ENCODE measurements at places on chromosomes 1 and 21.

DNA sequence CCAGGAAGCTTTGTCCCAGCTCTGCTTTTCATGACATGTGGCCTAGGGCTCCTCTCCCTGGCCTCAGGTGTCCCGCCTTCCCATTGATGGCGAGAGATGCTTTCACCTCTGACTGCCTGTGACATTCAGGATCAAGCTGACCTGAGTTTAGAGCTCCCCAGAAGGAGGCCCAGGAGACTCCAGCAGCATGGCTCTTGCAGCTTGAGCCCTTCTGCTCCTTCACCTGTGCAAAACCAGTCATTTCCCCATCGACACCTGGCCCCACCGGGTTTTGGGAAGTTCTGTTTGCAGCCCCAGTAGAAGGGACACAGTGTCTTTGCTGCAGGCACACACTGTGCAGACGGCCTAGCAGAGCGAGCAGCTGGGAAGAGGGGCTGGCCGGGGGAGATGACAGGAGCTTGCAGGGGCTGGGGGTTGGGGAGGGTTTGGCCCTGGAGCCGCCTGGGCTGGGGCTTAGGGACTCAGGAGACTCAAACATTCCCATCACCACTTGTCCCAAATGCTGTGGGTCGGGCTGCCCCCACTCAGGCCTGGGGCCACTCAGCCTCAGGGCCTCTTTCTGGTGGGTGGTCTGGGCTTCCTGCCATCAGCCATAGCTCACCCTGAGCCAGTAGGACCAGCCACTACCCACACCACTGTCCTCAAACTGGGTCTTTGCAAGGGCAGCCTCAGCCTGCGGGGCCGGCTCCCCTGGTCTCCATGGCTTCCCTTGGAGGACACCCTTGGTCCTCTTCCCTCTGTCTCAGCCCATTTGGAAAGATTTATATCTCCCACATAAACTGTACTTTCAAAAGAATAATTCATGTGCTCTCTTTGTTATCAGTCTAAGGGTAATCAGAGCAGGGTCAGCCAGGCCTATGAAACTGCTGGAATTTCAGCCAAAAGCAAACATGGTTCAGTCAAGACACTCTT, 3.8 kb upstream of the EDN2 start:
- no peak for DNase-seq

DNA sequence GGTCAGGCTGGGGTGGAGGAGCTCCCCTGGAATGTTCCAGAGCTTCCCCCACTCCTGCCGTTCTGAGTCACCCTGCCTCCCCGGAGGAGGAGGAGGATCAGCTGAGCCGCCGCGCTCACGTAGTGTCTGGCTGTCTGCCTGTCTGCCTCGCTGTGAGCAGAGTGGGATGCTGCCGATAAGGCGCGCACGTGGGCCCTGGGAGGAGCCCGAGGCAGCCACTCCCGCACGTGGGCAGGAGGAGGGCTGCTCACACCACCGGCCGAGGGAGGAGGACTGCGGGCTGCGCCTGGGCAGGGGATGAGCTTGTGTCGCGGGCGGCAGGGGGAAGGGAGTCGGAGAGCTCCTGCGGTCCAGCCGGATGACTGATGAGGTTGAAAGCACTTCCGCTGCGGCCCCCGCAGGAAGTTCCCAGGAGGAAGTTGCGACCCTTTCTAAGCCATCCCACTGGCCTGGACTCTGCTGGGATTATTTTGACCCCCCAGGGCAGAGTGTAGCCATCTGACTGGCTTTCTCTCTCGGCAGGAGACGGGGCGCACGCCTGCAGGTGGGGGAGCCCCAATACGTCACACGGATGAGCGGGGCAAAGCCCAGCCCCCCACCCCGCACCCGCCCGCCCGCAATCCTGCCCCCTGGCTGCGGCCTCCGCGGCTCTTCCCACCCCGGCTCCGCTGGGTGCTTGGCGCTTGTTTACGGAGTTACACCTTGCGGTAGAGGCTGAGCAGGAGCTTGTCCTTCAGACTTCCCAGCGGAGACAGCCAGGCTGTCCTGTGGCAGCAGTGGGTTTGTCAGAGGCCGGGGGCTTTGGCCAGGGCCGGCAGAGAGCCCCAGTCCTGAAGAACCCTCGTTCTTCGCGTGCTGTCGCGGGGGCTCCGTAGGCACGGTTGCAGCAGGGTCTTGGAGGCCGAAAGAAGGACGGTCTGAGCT, 9.8 kb downstream of the PDXK start:
- DNase-seq, result peak; percentile 95

DNA sequence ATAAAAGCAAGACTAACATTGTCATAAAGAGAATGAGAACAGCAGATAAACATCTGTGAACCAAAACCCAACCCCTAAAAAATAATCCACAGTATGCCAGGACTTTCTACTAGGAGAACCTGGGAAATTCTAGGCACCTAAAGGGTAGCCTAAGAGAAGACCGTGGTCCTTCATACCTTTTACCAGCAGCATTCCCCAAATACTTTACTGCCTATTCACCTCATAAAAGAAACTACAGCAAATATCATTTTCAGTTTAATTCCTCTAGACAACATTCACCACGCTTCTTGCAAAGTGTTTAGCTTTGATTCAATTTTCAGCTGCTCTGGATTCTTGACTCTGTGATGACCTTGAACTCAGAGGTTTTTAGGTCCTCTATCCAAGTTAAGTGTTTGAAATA, 1180.7 kb upstream of the B3GALT2 start:
- DNase-seq, result no peak

DNA sequence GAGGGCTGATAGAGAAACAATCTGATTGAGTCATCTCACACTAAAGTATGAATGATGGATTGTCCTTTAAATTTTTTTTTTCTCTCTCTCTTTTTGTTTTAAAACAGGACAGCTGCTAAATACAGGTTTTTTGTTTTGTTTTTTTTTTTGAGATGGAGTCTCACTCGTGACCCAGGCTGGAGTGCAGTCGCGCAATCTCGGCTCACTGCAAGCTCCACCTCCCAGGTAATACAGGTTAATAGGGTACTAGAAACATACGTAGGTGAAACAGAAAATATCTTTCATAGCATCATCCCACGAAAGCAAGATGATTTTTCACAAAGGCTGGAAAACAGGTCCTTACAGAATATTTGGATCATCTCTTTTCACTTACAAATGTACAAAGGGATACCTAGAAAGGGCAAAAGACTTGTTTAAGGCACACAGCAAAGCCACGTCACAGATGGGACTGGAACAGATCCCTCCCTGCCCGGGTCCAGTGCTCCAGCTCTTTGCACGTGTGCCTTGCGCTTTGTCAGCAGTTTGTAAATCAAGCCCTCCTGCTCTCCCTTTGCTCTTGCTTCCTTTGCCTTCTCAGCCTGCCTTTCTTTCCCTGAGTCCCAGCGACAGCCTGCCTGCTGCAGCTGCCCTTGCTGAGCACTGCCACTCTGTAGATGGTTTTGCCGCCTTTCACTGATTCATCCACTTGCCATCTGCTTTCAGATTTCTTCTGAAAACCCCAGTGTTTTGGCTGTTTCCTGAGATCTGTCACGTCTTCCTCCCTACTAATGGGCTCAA, 171.3 kb upstream of the BEND5 start:
- no peak for DNase-seq

DNA sequence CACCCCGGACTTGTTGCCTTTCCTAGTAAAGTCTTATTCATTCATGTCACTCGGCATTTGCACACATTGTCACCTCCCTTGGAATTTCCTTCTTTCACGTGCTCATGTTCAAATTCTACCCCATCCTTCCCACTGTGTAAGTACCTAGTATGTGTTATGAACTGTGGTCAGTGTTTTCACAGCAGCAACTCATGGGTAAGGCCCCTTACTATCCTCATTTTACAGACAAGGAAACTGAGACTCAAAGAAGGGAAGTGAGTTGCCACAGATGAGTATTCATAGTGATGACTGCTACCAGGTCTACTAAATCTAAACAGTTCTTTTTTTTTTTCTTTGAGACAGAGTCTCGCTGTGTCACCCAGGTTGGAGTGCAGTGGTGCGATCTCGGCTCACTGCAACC, 10.5 kb downstream of the CITED4 start:
- DNase-seq, result no peak

GRCh38 chr1:22711071-22711470, 432 bp downstream of the EPHB2 start:
- peak; percentile 17 for DNase-seq

DNA sequence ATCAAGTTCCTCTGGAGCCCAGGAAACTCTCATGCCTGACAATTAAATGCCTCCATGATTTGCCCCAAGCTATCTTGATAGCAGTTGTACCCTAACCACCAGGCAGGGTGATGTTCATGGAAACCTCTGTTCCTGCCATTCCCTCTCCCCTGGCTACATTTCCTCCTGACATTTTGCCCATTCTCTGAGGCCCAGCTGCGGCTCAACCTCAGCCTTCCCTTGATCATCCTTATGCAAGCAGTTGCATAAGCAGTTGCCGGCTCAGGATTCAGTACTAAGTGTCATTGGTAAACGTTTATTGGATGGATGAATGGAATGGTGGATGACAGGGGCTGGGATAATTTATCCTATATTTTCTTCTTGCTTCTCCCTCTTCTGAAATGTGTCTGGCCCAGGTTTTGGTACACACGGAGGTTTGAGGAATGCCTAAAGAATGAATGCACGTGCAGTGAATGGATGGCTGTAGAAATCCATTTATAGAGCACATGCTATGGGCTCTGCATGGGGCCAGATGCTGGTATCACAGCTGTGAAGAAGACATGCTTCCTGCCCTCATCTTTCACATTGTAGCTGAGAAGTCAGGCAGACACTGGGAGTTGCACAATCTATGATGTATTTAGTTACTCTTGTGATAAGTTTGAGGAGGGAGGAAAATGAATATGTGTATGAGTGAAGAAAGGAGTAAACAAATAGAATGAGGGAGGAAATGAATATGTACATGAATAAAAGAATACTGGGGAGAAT, 261.8 kb downstream of the FOXD2 start:
- no peak for DNase-seq

GRCh38 chr1:213464786-213465460, 413.9 kb downstream of the RPS6KC1 start:
- peak; percentile 35 for DNase-seq

DNA sequence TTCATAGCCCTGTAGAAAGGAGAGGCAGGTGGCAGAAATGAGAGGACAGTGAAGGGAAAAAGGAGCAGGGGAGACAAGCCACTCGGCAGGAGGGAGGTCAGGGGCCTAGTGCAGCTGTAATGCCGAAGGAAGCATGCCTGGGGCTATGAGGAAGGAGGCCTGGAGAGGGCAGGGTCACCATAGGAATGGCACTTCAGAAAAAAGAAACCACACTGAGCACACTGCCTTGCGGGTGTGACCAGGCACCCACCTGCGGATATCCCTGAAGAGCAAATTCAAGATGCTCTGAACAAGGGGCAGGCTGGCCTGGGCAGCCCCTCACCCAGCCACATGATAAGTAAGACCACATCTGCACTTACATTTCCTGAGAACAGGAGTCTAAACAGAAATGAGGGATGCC, 104.7 kb downstream of the JAK1 start:
- DNase-seq, result no peak

- DNase-seq, result no peak
Measured at GRCh38 chr1:116429821-116430374, 56.9 kb downstream of the ATP1A1 start.

- peak; percentile 99 for DNase-seq
Measured at GRCh38 chr1:150567717-150568593, 11.5 kb downstream of the MCL1 start.

DNA sequence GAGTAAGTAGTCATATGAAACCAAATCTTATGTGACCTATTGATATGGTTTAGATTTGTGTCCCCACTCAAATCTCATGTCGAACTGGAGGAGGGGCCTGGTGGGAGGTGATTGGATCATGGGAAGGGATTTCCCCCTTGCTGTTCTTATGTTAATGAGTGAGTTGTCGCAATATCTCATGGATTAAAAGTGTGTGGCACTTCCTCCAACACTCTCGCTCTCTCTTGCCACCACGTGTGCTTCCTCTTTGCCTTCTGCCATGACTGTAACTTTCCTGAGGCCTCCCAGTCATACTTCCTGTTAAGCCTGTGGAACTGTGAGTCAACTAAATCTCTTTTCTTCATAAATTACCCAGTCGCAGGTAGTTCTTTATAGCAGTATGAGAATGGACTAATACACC, 241.2 kb downstream of the RGS7 start:
- DNase-seq, result no peak

GRCh38 chr1:149997585-149998262, 12.8 kb downstream of the OTUD7B start:
- no peak for DNase-seq

DNA sequence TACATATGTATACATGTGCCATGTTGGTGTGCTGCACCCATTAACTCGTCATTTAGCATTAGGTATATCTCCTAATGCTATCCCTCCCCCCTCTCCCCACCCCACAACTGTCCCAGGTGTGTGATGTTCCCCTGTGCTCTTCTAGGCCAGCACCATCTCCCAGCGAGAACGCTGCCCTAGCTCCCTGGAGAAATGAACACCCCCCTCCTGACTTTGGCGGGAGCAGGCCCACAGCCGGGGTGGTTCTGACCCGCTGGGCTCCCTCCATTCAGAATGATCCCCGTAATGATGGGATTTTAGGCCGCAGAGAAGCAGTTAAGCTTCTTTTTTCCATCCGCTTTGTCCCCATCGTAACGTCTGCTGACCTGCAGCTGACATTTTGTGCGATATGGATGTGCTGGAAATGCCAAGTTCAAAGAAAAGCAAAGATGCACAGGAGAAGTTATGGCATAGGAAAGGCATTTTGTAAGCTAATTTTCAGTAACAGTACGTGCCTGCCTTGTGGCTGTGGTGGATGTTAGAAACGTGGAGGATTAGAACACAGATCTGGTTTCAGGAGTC, 39.3 kb downstream of the ELK4 start:
- no peak for DNase-seq

DNA sequence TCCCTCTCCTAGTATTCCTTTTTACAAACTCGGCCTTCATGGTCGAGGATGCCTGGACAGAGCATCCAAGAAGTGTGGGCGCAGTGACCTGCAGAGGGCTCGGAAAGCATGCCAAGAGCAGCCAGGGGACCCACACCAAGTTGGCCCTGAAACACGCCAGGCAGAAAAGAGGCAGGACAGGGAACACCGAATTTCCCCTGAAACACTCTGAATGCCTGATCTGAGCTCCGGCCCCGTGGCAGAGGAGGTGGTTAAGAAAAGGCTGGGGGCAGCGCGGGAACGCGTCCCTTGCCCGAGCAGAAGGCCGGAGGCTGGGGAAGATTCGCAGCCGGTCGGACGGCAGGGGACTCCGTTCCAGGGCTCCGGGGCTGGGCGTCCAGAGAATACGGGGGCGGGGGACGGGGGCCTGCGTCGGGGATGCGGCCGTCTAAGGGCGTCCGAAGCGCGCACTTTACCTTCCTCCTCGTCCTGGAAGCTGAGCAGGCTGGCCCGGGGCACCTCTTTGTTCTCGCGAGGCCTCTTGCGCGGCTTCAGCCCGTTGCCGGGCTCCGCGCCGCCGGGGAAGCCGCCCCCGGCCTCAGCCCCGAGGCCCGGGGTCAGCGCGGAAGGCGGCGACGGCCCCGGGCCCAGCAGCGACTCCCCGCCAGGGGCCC, 558 bp downstream of the PAXBP1 start:
- DNase-seq, result peak; percentile 75

All from epithelial cell of esophagus (primary cell).